ENCODE measurements at places on chromosomes 16 and 17. TPM values are rescaled to one million over a fixed set of nuclear protein-coding genes. Genes with fewer than 3 reads are reported as not detected.

- H3K27me3 ChIP-seq: peaks cover 10% of the 10 kb centered on the region
- DNase-seq: no peak
- H3K36me3 ChIP-seq: peaks cover 6% of the 10 kb centered on the region
- peak overlapping the region; percentile 34 for H3K4me3 ChIP-seq
- peaks cover 17% of the 10 kb centered on the region for H3K4me1 ChIP-seq
- H3K27ac ChIP-seq: peak overlapping the region; percentile 98
Measured at GRCh38 chr17:82967268-82968032, 112.0 kb upstream of the METRNL start.

GRCh38 chr16:29738514-29738913, 7.3 kb downstream of the C16orf54 start:
- H3K4me3 ChIP-seq: no peak overlapping the region
- H3K36me3 ChIP-seq: no peaks in the 10 kb centered on the region
- H3K4me1 ChIP-seq: no peaks in the 10 kb centered on the region

GRCh38 chr16:78395035-78395434, 295.6 kb downstream of the WWOX start:
- H3K27ac ChIP-seq: no peak overlapping the region
- DNase-seq: no peak
- H3K36me3 ChIP-seq: peaks cover 6% of the 10 kb centered on the region
- H3K4me1 ChIP-seq: no peaks in the 10 kb centered on the region

GRCh38 chr16:27491894-27492587, 57.7 kb downstream of the GTF3C1 start:
- peaks cover 4% of the 10 kb centered on the region for H3K36me3 ChIP-seq
- H3K4me3 ChIP-seq: no peak overlapping the region
- H3K4me1 ChIP-seq: peaks cover 3% of the 10 kb centered on the region
- H3K27ac ChIP-seq: no peak overlapping the region
- DNase-seq: no peak

DNA sequence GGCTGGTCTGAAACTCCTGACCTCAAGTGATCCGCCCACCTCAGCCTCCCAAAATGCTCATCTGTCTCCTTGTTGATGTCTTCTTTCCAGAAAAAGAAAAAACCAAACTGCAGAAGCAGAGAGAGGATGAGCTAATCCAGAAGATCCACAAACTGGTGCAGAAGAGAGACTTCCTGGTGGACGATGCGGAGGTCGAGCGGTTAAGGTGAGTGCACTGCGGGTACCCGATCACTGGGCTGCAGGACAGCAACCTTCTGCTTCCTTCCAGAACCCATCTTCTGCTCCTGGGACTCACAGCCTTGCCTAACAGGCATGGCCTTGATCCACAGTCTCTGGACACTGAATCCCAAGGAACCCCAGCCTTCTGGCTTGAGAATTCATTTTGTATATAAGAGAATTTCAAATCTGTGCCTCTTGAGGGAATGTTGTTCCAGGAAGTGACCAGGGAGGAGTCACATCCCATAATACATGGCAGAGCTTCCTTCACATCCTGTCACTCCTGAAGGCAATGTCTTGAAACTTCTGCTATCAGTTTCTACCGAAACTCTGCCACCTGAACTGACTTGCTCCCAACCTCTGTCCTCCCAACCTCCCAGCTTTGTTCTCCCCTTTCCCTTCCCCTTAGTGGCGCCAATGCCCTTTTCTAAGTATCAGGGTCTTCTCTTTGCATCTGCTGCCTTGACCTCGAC, 61.7 kb downstream of the MARF1 start:
- no peak for DNase-seq
- no peak overlapping the region for H3K27ac ChIP-seq
- peaks cover 3% of the 10 kb centered on the region for H3K27me3 ChIP-seq
- peaks cover 20% of the 10 kb centered on the region for H3K36me3 ChIP-seq

DNA sequence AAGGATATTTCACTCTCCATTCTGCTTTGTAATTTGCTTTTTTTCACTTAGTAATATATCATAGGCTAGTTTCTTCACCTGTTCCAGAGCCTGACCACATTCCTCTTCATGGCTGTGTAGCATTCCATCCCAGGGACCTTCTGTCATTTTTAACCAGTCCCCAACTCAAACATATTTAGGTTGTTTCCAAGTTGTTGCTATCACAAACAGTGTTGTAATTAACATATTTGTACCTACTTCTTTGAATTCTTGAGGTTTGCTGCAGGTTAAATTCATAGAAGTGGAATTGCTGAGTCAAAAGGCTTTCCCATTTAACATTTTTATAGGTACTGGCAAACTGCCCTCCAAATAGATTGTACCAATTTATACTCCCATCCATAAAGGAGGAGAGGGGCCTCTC, 65.1 kb upstream of the MED9 start:
- peaks cover 8% of the 10 kb centered on the region for H3K4me1 ChIP-seq
- H3K4me3 ChIP-seq: no peak overlapping the region
- no peak for DNase-seq
- no peaks in the 10 kb centered on the region for H3K36me3 ChIP-seq

GRCh38 chr17:45740553-45741330, 43.4 kb upstream of the CRHR1 start:
- no peak overlapping the region for H3K27ac ChIP-seq
- peaks cover 2% of the 10 kb centered on the region for H3K27me3 ChIP-seq
- DNase-seq: peak; percentile 65
- no peaks in the 10 kb centered on the region for H3K36me3 ChIP-seq
- H3K4me1 ChIP-seq: peaks cover 2% of the 10 kb centered on the region

- no peaks in the 10 kb centered on the region for H3K4me1 ChIP-seq
- DNase-seq: no peak
- no peak overlapping the region for H3K4me3 ChIP-seq
- no peak overlapping the region for H3K27ac ChIP-seq
- H3K27me3 ChIP-seq: peaks cover 9% of the 10 kb centered on the region
Measured at GRCh38 chr17:19750020-19750572, 2.0 kb upstream of the ALDH3A1 start.

GRCh38 chr17:37207103-37207502, 168.7 kb upstream of the C17orf78 start:
- H3K36me3 ChIP-seq: no peaks in the 10 kb centered on the region
- no peak overlapping the region for H3K4me3 ChIP-seq
- peaks cover 13% of the 10 kb centered on the region for H3K4me1 ChIP-seq
- DNase-seq: no peak
- peaks cover 1% of the 10 kb centered on the region for H3K27me3 ChIP-seq

- no peaks in the 10 kb centered on the region for H3K36me3 ChIP-seq
- H3K27ac ChIP-seq: no peak overlapping the region
- DNase-seq: peak; percentile 17
- no peak overlapping the region for H3K4me3 ChIP-seq
- peaks cover 16% of the 10 kb centered on the region for H3K4me1 ChIP-seq
Measured at GRCh38 chr17:77319211-77320043, 178.7 kb downstream of the SEC14L1 start.

GRCh38 chr17:80441133-80441578, 26.2 kb downstream of the ENDOV start:
- DNase-seq: no peak
- H3K4me3 ChIP-seq: no peak overlapping the region
- H3K27me3 ChIP-seq: peaks cover 7% of the 10 kb centered on the region
- peaks cover 25% of the 10 kb centered on the region for H3K4me1 ChIP-seq
- H3K27ac ChIP-seq: no peak overlapping the region

GRCh38 chr16:84922351-84923120, 88.8 kb downstream of the ZDHHC7 start:
- peaks cover 36% of the 10 kb centered on the region for H3K4me1 ChIP-seq
- peak overlapping the region; percentile 95 for H3K27ac ChIP-seq
- H3K27me3 ChIP-seq: peaks cover 17% of the 10 kb centered on the region
- H3K4me3 ChIP-seq: peak overlapping the region; percentile 27
- peak; percentile 89 for DNase-seq
- no peaks in the 10 kb centered on the region for H3K36me3 ChIP-seq

GRCh38 chr16:80369138-80369958, 171.4 kb upstream of the DYNLRB2 start:
- H3K27me3 ChIP-seq: peaks cover under 1% of the 10 kb centered on the region
- DNase-seq: peak; percentile 70
- no peak overlapping the region for H3K4me3 ChIP-seq
- H3K4me1 ChIP-seq: no peaks in the 10 kb centered on the region
- peaks cover 5% of the 10 kb centered on the region for H3K36me3 ChIP-seq
- no peak overlapping the region for H3K27ac ChIP-seq

GRCh38 chr17:46163316-46163715, 29.9 kb downstream of the KANSL1 start:
- DNase-seq: no peak
- H3K4me1 ChIP-seq: peaks cover 38% of the 10 kb centered on the region
- H3K27ac ChIP-seq: no peak overlapping the region
- H3K36me3 ChIP-seq: no peaks in the 10 kb centered on the region
- peaks cover 5% of the 10 kb centered on the region for H3K27me3 ChIP-seq

DNA sequence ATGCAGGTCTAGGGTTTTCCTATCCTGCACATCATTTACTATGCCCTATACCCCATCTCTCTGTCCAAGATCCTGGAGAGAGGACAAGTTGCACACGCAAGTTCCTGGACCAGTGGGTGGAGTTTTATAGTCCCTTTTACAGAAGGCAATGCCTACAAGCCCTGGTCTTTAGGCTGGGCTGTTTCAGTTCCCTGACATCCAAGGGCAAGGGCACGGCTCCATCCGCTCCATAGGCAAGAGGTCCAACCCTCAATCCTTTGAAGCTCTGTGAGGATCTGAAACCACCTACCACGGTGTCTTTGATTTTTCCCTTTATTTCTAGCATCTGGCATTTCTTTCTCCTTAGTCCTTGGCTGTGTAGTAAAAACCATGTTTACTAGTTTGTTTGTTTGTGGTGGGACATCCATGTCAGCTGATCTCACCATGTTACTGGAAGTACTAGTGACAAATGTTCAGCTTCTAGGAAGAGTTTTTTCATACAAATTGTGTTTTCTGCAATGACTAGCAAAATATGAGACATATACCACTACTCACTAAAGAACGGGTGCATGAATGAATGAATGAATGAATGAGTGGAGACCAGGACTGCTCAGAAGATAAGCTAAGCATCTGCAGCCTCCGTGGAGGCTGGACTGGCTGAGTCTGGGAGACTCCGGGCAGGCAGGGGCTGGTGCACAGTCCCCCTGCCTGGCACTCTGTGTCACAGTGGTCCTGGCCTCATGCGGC, 359.4 kb downstream of the SLC39A11 start:
- no peak for DNase-seq
- no peak overlapping the region for H3K4me3 ChIP-seq
- no peaks in the 10 kb centered on the region for H3K27me3 ChIP-seq

GRCh38 chr17:38609280-38610031, 3.7 kb upstream of the SRCIN1 start:
- no peak overlapping the region for H3K4me3 ChIP-seq
- peaks cover 13% of the 10 kb centered on the region for H3K27me3 ChIP-seq
- H3K4me1 ChIP-seq: peaks cover 4% of the 10 kb centered on the region
- H3K36me3 ChIP-seq: peaks cover 10% of the 10 kb centered on the region

DNA sequence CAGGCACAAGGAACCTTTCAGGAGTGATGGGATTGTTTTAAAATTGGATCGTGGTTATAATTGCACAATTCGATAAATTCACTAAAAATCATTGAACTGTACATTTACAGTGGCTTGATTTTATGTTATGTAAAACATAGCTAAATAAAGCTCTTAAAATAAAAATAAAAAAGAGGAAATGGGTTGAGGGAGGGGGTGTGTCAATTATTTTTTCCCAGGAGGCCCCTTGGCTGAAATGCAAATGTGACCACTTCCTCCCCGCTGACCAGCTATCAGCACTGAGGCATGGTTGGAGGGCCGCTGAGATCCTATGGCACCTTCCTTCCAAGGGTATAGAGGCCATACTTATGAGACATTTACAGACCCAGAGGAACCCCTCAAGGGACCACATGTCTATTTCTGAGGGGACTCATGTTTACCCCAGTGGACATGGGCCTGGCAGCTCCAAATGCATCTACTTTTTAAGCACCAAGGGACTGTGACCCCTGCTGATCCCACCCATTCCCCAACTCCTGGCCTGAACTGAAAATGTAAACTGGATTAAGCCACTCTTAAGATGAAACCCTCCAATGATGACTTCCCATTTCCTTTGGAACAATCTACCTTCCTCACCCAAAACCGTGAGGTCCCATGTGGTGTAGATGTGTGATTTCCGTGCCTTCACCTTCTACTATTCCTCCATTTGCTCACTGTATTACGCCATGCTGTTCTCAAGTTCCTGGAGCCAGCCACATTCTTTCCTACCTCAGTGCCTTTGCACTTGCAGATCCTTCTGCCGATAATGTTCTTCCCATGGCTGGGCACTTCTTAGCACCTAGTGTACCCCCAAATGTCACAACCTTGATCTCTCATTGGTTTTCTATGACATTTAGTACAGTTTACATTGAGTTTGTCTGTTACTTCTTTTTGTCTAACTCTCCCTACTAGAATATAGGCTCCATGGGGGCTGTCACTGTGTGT, 2.8 kb upstream of the IL21R start:
- H3K27ac ChIP-seq: no peak overlapping the region
- peaks cover 7% of the 10 kb centered on the region for H3K36me3 ChIP-seq
- H3K27me3 ChIP-seq: peaks cover 9% of the 10 kb centered on the region
- peaks cover 12% of the 10 kb centered on the region for H3K4me1 ChIP-seq

DNA sequence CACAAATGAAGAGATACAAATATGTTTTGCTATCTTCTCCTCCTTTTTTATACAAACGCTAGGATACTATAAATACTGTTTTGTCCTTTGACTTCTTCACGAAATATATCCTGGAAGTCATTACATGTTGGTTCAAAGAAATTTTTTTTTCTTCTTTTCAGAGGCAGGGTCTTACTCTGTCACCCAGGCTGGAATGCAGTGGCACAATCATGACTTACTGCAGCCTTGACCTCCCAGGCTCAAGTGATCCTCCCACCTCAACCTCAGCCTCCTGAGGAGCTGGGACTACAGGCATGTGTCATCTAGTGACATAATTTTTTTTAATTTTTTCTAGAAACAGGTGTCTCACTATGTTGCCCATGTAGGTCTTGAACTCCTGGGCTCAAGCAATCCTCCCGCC, 16.1 kb downstream of the CMC2 start:
- H3K36me3 ChIP-seq: no peaks in the 10 kb centered on the region
- peaks cover 4% of the 10 kb centered on the region for H3K27me3 ChIP-seq
- peaks cover 27% of the 10 kb centered on the region for H3K4me1 ChIP-seq
- no peak overlapping the region for H3K4me3 ChIP-seq
- H3K27ac ChIP-seq: no peak overlapping the region
- no peak for DNase-seq

DNA sequence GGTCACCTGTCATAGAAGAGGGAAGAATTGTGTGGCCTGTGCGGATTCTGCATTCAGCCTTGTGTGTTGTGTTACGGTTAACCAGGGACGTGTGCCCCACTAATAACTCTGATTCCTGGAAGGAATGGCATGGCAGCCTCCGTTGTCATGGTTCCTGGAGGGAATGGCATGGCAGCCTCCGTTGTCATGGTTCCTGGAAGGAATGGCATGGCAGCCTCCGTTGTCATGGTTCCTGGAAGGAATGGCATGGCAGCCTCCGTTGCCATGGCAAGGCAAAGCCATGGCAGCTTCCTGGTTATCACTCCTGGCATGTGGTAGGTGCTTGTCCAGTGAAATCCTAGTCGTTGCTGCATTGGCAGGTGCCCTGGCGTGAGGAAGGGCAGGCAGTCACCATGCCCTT, 8.9 kb downstream of the SPG7 start:
- no peak overlapping the region for H3K4me3 ChIP-seq
- DNase-seq: no peak
- peaks cover 13% of the 10 kb centered on the region for H3K36me3 ChIP-seq
- H3K27ac ChIP-seq: no peak overlapping the region
- H3K4me1 ChIP-seq: no peaks in the 10 kb centered on the region

Gene AOC2
- 6.1 TPM for total RNA-seq

Gene TBC1D3E
- total RNA-seq: not detected

Gene NOTUM
- 39.8 TPM for total RNA-seq

Gene CACNG5
- 45.1 TPM for total RNA-seq

Gene SPNS3
- not detected for total RNA-seq

Data from glutamatergic neuron (in vitro differentiated cells).